ENCODE measurements at places on chromosomes 3 and 15. TPM values are rescaled to one million over a fixed set of nuclear protein-coding genes. Genes with fewer than 3 reads are reported as not detected.

DNA sequence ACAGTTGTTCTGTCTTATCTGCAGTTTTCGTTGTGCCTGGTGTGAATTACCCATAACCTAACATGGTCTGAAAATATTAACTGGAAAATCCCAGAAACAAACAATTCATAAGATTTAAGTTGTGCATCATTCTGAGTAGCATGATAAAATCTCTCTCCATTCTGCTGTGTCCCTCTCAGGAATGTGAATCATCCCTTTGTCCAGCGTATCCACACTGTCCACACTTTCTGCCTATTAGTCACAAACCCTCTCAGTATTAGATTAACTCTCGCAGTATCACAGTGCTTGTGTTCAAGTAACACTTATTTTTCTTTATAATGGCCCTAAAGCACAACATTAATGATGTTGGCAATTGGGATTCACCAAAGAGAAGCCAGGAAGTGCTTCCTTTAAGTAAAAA, 203.2 kb downstream of the CGGBP1 start:
- no peak for DNase-seq

- no peak for DNase-seq
These were observed 767 bp downstream of the GLT8D1 start for GRCh38 chr3:52704611-52705437.

DNA sequence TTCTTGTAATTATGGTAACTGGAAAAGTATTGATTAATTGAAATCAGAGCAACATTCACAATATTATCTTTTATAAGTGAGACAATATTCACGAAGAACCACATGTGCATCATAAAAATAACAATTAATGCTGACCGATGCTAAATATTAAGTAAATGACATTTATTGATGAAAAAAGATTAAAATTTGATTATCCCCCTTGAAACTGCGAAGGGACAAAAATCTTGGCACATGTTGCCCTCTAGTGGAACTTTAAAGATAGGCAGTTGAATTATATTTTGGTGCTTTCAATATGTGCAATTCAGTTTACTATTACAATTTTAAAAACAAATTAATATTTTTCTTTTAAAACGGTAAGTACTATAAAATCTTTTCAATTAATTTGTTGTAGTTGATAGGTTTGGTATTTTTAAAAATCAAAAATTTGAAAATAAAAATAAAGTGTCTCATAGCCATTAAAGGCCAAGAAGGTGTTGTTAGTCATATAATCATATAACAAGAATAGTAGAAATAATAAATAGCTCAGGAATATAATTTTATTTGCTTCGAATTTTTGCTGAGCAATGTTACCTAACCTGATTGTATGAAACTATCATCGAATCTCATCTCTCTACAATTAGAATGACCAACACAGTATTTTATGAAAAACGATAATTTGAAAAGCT, 270.2 kb downstream of the ROBO1 start:
- DNase-seq, result no peak

GRCh38 chr3:196604548-196604947, 34.9 kb upstream of the NRROS start:
- DNase-seq, result no peak

DNA sequence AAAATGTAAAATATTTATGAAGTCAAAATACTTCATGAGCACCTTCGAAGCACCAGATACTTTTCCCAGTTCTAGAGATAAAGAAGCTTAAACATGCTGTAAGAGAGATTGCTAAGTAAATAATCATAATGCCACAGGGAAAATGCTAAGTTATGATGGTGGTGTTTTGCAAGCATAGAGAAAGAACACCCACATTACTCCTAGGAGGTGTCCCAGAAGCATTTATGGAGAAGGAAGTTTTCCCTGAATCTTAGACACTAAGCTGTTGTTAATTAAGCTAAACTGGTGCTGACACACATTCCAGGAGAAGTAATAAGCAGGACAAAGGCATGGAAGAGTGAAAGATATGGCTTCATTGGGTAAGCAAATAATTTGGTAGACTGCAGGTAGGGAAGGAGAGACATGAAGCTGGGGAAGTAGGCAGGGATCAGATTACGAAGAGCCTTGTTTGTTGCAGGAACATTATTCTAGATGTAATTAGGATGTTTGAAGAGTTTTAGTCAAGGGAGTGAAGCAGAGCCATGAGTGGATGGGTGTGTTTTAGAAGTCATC, 40.4 kb upstream of the CHMP2B start:
- DNase-seq, result no peak

DNA sequence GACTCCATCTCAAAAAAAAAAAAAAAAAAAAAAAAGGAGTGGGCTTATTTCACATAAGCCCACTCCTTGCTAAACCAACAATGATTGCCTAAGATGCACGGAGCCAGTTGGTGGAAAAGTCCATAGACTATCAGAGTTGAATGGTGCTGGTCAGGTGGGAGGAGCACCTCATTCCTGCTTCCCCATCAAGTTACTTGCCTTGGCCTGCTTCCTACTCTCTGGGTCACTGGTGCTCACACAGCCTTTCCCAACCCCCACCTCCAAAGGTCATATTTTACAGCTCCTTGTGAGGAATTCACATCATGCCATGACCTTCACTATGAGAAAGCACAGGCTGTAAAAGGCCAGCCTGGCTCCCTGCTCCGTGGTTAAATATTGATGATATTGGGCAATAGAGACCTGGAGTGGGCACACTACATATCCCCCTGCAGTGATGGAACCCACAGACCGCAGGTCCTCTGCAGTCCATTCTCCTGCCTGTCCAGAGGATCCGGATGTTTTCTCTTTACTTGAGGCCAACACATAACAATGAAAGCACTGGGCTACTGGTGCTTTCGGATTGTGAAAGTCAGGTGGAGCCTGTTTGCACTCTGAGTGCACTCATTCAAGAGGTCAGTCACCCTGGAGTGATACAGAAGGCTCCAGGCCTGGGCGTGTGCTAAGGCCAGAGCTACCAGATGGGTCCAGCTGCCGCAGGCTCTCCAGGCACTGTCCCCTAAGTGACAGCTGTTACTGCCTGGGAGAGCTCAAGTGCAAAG, at the start of gene SLC51B:
SLC51B (plus strand) TSS at position 664 of the 758 bp plus-strand sequence. CDS start 4,618 bp downstream, outside the sequence.
- DNase-seq, result no peak

GRCh38 chr3:66279168-66279567, 58.4 kb downstream of the SLC25A26 start:
- DNase-seq, result no peak

GRCh38 chr3:112718516-112718915, 77.6 kb upstream of the CCDC80 start:
- DNase-seq, result no peak

Gene CCDC33
- total RNA-seq, result not detected

Measured in aorta (tissue), 5 donors.